ENCODE measurements at places on chromosomes 11 and 22.

DNA sequence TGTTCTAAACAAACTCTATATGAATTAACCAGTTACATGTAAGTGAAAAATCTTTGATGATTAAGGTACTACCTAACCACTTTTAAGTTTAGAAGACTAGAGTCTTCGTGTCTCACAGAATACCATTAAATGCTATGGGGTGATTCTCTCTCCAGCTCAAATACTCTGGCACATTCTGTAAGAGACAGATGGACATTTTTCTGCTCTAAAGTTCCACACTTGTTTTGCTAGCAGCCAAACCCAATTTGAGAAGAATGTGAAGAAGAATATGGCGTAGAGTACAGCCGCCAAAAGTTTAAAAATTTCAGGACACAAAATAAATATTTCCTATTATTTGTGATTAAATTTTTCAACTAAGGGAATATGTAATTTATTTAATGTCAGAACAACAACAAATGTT, 339.1 kb downstream of the GUCY1A2 start:
- no peaks in the 10 kb centered on the region for H3K36me3 ChIP-seq
- DNase-seq = no peak
- no peak overlapping the region for H3K4me3 ChIP-seq
- H3K27me3 ChIP-seq = no peaks in the 10 kb centered on the region
- no peaks in the 10 kb centered on the region for H3K4me1 ChIP-seq

DNA sequence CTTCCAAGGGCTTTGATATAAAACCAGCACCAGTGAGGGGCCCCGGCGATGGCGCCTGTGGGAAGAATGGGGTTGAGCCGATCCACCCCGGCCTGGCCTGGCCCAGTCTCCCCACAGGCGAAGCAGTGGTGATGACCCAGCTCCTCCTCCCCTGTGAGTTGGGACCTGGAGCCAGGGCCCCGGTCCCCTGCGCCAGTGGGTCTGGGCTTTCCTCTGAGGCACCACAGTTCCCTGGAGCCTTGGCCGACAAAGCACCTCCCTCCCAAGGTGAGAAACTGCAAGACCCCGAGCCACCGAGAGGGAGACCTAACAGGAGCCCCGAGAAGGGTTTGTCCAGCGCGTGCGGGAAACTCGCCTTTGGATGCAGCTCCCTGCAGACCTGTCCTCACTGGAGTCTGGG, 942.9 kb downstream of the BRD1 start:
- H3K4me3 ChIP-seq = no peak overlapping the region
- no peaks in the 10 kb centered on the region for H3K27me3 ChIP-seq
- DNase-seq = no peak
- no peaks in the 10 kb centered on the region for H3K36me3 ChIP-seq
- no peaks in the 10 kb centered on the region for H3K4me1 ChIP-seq
- no peak overlapping the region for H3K27ac ChIP-seq

DNA sequence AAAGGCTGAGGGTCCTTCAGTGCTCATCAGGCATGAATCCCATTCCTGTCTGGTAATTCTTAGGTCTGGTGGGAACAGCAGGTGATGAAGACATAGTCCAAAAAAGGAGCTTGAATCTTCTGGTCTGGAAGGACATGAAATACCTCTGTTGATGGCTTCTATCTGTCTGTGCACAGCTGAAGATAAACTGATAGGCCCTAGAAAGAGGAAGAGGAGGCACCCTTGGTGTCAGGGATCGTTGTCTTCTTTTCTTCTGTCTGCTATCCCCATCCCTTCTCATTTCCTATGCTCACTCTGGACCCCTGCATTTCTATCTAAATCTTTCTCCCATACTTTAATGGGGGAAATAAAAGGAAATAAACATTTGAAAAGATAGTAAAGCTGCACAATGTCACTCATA, 9.4 kb downstream of the AGBL2 start:
- H3K36me3 ChIP-seq = no peaks in the 10 kb centered on the region
- H3K27me3 ChIP-seq = no peaks in the 10 kb centered on the region

GRCh38 chr22:20441631-20442484, 4.2 kb upstream of the SCARF2 start:
- H3K27ac ChIP-seq = no peak overlapping the region
- DNase-seq = no peak
- H3K27me3 ChIP-seq = no peaks in the 10 kb centered on the region
- peaks cover 27% of the 10 kb centered on the region for H3K4me1 ChIP-seq
- H3K4me3 ChIP-seq = no peak overlapping the region

GRCh38 chr22:28394513-28395110, 285.0 kb downstream of the TTC28 start:
- H3K27ac ChIP-seq = no peak overlapping the region
- no peaks in the 10 kb centered on the region for H3K27me3 ChIP-seq
- H3K4me1 ChIP-seq = no peaks in the 10 kb centered on the region
- no peak for DNase-seq
- no peak overlapping the region for H3K4me3 ChIP-seq
- no peaks in the 10 kb centered on the region for H3K36me3 ChIP-seq
